Stimulated activated CD4-positive, alpha-beta T cell treated with anti-CD3 and anti-CD28 coated beads, TNF-alpha, amount 100 ng/mL, for 1 hour (primary cell): ENCODE measurements at places on chromosomes 7 and 10.

GRCh38 chr7:110010359-110010758 is 1080.6 kb upstream of the LRRN3 start:
- DNase-seq = no peak

- no peak for DNase-seq
Measured at GRCh38 chr10:106609470-106610266, 554.8 kb downstream of the SORCS1 start.

DNA sequence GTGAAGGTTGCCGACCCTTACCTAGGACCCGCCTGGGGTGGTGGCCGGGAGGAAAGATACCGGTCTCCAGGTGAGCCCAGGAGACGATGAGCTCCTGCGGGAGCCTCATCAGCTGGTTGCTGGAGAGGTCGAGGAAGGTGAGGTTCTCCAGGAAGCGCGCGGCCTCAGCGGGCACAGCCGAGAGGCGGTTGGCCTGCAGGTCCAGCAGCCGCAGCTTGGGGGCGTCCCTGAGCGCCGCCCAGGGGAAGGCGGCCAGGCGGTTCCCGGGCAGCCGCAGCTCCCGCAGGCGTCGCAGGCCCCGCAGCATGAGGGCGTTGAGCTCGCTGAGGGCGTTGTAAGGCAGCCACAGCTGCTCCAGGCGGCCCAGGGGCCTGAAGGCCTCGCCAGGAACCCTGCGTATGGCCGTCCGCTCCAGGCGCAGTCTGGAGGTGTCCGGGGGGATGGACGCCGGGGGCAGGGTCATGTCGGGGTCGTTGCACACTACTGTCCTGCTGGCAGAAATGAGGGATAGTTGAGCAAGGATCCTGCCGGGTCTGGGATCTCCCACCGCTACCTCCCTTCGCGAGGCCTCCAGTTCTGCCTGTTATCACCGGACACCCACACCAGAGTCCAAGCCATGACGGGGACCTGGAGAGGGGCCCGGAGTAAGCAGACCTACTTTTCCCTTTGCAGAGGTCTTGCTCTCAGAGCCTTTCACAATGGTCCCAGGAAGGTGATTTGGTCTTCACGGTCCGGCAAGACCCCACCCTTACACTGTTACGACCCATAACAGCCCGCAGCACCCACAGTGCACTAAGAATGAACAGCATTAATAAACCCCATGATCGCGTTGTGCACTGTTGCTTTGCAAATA is 3.9 kb downstream of the LRIT1 start:
- no peak for DNase-seq

DNA sequence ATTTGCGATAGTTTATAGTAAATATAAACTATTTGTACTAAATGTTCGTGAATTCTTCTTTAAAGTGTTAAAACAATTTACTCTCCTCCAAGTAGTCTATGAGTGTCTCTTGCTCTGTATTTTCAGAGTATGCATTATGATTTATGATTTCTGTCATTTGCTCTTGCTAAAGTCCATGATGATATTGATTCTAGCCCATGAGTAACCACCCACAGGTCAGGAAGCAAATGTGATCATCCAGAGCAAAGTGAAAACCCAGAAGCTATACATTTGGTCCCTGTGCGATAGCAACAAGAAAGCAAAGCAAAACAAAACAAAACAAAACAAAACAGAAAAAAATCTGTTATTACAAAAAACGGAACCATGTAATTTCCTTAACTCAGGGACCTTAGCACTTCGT is 225.9 kb downstream of the HDAC9 start:
- no peak for DNase-seq

DNA sequence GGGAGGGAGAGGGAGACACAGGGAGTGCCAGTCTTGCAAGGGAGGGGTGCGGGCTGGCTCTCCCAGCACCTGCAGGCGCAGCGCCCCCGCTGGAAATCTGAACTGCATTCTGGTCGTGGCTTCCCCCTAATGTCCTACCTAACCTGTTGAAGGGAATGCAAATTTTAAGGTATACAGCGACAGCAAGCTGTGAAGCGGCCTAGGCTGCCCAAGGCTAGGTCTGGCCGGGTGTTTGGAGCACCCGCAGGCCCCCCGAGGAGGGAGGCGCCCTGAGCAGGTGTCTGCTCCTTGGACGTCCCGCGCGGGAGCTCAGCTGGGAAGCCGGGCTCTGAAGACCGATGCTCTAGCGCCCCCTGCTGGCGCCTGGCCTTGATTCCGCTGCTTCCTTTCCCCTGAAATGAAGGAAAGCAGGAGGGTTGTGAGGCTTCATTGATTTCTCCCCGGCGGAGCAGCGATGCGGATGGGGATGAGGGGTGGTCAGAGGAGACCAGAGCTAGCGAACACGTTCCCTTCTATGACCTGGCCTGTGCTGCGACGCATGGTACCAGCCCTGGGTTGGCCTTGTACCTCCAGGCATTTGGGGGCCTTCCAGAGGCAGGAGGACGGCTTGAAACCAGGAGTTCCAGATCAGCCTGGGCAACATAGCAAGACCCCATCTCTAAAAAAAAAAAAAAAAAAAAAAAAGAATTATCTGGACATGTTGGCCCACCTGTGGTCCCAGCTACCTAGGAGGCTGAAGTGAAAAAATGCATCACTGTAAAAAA is 601.3 kb downstream of the GALNT17 start:
- DNase-seq = no peak

DNA sequence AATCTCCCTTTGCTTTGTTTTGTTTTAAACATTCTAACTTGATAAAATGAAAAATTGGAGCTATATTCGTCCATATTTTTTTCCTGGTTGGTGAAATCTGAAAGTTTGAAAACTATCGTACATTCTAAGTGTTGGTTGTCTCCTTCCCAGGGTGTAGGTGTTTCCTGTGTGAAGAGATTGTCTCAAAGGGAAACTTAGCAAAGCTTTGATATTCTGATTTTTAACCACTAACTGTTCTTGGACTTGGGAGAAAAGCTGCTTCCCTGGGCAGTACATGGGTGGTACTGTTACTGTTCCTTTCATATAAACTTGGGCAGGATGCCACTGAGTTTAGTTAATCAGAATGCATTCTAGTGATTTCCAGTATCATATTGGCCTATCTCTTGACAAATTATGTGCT is 253.5 kb upstream of the LRGUK start:
- no peak for DNase-seq

DNA sequence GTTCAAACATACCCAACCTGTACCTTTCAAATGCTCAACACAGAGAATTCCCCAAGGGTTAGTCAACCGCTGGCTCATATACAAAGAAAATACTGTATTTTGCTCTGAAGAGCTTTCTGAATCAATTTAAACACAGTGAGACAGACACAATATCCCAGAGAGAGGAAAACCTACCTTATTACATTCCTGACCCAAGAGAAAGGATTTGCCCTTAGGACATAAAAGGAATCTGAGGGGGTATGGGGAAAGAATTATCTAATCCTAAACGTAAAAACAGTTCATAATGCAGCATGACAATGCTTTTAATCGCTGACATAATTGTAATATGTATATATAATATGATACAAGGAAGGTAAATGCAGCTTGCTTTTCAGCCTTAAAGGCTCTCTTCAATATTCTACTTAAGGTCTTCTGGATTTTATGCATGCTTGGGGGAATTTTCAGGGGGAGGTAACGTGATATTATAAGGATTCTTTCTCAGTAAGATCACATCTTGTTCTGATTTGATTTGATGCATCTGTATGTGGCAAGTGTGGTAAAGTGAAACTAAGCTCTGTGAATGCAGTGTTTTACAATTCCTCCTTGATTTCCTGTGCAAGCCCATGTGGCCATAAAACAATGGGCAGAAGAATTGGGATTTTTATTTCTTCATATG is 240.5 kb downstream of the GLI3 start:
- DNase-seq = no peak

DNA sequence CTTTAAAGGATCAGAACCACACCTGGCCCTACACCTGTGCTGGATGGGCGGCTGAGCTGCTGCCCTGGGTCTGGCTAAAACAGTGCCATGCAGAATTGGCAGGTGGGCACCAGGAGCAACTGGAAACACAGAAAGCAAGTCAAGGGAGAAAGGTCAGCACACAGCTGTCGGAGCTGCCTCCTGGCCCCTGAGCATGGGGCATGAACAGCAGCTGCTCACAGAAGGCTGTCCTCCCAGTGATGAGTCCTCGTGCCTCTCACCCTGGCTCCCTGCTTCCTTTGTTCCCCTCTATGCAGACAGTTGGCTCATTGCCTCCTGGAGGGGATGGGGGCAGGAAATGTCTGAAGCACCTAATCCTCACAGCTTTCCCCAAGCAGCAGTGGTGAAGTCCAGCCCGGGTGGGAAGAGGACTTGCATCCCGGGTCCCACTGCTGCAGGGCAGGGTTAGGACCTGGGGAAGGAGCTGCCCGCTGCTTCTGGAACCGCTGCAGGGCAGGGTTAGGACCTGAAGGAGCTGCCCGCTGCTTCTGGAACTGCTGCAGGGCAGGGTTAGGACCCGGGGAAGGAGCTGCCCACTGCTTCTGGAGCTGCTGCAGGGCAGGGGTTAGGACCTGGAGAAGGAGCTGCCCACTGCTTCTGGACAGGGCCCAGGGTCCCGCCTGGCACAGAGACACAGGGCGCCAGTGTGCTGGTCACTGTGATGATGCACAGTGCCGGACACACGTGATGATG is 37.3 kb downstream of the VIPR2 start:
- DNase-seq = no peak

- DNase-seq = no peak
Measured at GRCh38 chr7:7672545-7673239, 32.1 kb downstream of the UMAD1 start.

DNA sequence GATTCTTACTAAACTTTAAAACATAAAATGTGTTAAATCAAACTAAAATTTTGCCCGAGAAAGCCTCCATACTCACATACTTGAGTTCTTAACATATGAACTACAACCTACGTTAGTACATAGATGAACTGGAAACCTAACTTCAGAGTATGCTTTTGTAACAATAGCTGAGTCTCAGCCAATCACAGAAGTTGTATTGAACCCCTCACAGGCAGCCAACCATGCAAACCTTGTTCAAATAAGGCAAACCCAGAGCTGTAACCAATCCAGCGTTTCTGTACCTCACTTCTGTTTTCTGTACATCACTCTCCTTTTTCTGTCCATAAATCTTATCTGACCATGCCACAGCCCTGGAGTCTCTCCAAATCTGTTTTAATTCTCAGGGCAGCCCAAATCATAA is 157.3 kb upstream of the COL1A2 start:
- DNase-seq = no peak

DNA sequence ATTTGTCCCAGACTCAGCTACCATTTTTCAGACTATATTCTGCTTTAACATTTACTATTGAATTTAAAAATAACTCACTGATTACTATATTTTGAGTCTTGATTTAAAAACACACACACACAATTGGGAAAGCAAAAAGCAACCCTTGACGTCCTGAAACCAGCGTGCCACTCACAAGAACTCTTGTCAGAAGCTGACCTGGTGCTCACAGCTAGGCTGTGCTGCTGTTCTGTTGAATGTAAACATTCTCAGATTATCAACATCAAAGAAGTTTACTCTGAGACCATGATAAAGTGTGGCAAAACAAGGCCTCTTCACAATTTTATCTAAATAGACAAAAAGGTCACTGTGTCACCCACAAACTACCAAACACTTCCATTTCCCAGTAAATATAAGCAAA is 62.6 kb upstream of the CACNA2D1 start:
- no peak for DNase-seq

- DNase-seq = no peak
Measured at GRCh38 chr7:44212018-44212417, 11.2 kb downstream of the YKT6 start.

GRCh38 chr7:17619196-17619818 is 320.9 kb downstream of the AHR start:
- DNase-seq = no peak
